RWPE2 (cell line): ENCODE measurements at places on chromosomes 13 and 19.

GRCh38 chr13:96229356-96229755 is 139.4 kb downstream of the HS6ST3 start:
- DNase-seq: no peak

- no peak for DNase-seq
Measured at GRCh38 chr19:7947939-7948338, 4.5 kb upstream of the TIMM44 start.

DNA sequence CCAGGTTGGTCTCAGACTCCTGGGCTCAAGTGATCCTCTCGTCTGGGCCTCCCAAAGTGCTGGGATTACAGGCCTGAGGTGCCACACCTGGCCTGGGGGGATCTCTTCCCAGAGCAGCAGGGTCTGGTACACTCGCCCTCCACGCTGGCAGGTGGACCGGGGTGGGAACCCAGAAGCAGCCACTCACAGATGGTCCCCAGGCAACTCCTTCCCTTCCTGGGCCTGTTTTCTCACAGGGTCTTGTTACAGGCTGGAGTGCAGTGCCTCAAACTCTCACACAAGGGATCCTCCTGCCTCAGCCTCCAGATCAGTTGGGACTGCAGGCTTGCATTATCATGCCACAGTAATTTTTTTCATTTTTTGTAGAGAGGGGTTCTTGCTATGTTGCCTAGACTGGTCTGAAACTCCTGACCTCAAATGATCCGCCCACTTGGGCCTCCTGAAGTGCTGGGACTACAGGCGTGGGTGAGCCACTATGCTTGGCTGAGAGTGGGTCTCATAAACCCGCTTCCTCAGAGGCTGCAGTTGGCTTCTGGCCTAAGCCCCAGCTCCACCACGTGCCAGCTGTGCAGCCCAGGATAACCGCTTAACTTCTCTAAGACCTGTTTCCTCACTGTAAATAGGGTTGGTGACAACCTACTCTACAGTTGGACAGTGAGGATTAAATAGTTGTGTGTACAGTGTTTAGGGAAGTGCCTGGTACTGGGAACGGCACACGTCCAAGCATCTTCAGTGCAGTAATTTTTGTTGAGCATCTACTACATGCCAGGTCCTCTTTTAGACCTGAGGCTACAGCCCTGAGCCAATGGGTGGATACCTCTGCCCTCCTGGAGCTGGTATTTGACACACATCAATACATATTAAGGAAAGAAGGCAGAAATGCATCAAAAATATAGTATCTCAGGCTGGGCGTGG is 871 bp upstream of the CCER2 start:
- no peak for DNase-seq

DNA sequence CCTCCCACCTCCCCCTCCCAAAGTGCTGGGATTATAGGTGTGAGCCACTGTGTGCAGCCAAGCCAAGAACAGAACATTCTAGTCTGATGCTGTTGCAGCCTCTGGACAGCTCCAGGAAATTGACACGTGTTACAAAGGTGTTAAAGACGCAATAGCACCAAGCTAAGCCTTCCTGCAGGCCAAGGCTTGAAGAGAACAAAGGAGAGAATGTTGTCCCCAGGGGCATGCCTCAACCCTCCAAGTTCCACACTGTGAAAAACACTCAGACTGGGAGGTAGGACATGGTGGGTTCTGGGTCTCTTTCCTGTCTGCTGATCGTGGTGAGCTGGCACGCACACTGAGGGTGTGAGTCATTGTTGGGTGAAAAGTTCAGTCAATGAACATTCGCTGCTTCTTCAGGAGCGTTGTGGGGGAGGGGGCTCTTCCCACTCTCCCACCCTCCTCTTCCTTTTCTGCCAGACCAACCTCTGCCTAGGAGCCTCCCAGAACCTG is 5.3 kb upstream of the PTPRS start:
- DNase-seq: no peak

- DNase-seq: no peak
Measured at GRCh38 chr19:33463199-33463598, 58.4 kb downstream of the PEPD start.

GRCh38 chr19:32406161-32407003 is 812 bp downstream of the DPY19L3 start:
- no peak for DNase-seq

DNA sequence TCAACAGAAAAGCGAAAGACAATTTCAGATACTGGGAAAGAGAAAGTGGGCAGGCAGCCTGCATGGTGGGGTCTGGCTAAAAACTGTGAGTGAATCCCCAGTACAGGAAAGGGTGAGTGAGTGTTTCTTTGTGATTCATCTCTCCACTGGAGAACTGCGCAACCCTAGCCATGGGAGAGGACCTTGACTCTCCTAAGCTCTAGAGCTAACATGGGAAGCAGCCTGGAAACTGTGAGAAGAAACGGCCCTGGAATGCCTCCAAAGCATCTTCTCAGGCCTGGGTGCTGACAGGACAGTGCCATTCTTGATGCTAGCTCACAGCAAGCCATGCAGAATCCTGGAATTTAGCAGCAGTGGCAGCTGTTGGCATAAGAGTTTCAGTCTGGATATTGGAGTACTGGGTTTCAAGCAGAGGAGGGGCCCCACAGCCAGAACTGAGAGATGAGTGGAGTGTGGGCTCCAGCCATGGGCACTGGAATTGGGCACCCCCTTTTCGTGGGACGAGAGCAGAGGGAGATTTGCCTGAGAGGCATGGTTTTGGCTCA is 18.7 kb upstream of the SLAIN1 start:
- DNase-seq: no peak

GRCh38 chr13:32254916-32255723 is 60.0 kb downstream of the ZAR1L start:
- no peak for DNase-seq

GRCh38 chr19:53396525-53396868 is 1.5 kb downstream of the ZNF765 start:
- no peak for DNase-seq

- peak; percentile 98 for DNase-seq
Measured at GRCh38 chr19:51367565-51368365, 1.0 kb downstream of the CLDND2 start.

DNA sequence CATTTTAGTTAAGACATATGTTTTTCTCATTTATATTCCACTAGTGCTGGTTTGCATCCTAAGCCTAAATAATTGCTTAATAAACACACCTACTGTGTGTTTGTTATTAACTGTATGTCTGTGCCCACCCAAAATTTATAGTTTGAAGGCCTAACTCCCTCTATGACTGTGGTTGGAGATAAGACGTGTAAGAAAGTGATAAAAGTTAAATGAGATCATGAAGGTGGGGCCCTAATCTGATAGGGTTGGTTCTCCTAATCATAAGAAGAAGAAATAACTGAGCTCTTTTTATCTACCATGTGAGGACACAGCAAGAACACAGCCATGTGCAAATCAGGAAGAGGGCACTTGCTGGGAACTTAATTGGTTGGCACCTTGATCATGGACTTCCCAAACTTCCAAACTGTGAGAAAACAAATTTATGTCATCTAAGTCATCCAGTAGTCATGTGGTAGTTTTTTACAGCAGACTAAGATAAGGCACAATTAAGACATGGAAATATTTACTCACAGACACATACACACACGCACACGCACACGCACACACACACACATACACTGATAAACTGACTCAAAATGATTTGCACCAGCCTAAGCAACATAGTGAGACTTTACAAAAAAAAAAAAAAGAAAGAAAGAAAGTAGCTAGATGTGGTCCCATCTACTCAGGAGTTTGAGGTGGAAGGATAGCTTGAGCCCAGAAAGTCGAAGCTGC is 662.1 kb downstream of the PCDH9 start:
- DNase-seq: no peak

DNA sequence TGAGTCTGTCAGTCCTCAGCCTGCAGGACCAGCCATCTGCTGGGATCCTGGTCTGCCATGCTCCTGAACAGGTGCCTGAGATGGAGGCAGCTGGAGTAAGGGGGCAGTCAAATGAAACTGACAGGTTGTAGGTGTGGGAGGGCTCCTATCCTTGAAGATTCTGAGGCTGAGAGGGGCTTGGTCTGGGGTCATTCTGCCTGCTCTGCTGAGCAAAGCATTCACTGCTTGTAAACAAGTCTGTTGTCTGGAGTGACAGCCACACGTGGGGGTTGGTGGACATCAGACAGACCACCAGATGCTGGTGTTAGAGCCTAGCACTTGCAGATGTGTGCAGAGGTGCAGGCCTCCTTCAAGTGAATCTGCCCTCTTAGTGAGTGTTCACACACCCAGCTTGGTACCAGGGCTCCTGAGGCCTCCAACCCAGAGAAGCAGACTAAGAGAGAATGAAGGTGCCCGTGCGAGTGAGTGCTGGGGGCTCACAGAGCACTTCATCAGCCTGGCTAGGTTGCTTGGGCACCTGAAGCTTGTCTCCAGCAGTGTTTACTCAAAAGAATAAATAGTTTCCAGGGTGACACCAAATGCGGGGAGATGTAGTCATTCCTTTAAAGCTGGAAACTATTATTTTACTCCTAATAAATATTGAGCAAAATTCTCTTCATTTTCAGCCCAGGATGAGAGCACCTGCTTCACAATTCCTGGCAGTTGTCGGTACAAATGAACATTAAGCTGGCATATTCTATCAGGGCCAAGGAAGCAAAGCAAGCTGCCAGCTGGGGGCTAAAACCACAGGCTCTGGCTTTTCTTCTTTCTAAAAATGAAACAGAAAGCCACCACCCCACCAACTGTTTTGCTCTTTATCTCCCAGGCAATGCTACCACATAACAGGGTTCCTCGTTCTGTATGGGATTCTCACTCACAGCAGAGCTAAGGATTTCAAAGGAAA is 82.3 kb downstream of the RNASEH2B start:
- DNase-seq: no peak

DNA sequence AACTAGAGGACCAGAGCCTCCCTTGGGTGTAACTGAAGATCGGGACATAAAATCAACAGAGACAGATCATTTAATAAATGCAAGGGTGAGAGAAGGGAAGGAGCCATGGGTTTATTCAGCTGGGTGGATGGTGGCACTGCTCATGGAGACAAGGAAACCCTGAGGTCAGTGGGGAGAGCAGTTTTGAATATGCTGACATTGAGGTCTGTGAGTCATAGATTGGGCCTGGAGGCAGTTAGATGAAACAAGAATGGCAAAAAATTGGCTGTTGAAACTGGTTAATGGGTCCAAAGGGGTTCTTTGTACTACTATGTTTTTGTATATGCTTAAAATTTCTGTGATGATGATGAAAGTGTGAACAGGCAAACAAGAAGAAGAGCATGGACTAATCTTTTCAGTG is 5.1 kb upstream of the GTF3A start:
- no peak for DNase-seq

- no peak for DNase-seq
Measured at GRCh38 chr19:41443813-41444455, 978 bp downstream of the ERICH4 start.

DNA sequence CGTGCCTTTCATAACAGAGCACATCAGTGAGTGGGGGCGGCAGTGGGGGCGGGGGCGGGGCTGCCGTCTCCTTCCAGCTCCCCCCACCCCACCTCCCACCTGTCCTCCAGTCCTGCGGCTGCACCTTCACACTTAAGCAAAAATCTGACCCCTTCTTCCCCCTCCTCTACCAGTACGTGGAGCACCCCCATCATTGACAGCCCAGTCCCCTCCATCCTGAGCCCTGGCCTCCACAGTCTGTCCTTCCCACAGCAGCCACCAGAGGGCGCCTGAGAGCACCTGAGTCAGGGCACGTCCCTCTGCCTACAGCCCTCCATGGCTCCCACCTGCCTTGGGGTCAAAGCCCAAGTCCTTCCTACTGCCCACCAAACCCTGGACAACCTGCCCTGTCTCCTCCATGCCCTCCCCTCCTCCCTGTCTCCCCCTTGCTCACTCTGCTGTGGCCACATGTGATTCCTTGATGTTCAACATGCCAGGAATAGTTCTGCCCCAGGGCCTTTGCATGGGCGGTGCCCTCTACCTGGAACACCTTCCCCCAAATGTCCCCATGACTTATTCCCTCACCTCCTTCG is 4.0 kb downstream of the EBI3 start:
- no peak for DNase-seq

- no peak for DNase-seq
Measured at GRCh38 chr19:6412447-6413091, 12.0 kb downstream of the KHSRP start.

DNA sequence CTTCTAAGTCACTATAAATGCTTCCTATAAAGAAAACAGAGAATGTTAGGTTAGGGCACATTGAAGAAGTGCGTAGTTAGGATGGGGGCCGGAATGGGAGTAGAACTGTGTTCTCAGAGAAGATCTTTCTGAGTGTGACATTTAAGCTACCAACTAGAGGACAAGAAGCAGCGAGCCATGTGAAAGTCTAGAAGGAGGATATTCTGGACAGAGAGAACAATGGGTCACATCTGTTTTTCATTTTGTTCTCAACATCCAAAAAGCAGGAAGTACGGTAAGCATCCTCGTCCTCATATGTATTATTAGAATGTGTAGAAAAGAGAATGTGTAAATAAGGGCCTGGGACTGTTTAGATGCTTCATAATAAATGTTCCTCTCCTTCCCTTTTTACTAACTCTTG is 44.5 kb upstream of the PARP4 start:
- no peak for DNase-seq

DNA sequence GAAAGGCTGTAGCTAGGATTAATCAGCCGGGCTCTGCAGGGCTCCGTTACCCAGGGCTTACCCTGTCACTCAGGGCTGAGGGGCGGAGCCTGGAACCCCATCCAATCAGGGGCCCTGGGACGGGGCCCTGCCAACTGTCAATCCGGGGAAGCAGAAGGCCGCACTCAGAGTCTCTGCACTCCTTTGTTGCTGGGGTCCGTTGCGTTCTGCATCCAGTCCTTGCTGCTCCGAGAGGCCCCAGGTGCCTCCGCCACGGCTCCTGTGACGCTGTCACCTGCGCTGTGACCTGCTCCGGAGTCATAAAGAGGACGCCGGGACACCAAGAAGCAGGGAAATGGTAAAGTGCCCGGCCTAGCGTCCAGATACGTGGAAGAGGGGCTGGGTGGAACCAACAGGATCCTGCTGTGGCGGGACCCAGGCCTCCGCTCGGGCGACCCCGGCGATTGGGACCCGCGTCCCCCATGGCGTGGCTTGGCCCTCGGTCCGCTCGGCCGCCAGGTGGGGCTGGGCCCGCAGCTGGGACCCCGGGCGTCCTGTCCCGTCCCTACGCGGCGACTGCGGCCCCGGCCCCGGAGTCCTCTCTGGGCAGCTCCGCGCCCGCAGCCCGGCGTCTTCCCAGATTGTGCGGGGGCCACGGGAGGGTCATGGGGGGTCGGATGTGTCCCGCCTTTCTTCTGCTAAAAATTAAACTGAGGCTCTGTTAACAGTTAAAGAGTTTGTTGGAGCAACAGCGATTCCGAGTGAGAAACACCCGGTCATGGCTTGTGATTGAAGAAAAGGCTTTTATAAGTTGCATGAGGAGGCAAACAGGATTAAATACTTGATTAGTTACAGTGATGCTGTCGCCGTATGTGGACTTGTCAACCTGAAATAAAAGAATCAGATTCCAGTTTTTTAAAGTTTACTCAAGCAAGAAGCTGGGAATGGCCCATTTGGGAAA is at the start of gene ZNF491:
ZNF491 (plus strand) TSS at position 133 of the 940 bp plus-strand sequence. CDS start 7,431 bp downstream, outside the sequence.
- peak; percentile 86 for DNase-seq
